CD4-positive, alpha-beta T cell (primary cell): ENCODE measurements at places on chromosomes 12 and 14.

DNA sequence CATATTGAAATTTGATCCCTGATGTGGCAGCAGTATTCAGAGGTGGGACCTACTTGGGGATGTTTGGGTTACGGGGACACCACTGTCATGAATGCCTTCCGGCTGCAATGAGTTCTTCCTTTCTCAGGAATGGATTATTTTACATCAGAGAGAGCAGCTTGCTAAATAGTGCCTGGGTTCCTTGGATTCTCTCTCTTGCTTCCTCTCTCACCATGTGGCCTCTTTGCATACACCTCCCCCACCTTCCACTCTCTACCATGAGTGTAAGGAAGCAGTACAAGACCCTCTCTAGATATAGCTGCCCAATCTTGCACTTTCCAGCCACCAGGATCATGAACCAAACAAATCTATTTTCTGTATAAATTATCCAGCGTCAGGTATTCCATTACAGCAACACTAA, 15.4 kb upstream of the SCAF11 start:
- DNase-seq = no peak

GRCh38 chr14:71399057-71399487, 491.8 kb downstream of the PCNX1 start:
- DNase-seq = no peak

DNA sequence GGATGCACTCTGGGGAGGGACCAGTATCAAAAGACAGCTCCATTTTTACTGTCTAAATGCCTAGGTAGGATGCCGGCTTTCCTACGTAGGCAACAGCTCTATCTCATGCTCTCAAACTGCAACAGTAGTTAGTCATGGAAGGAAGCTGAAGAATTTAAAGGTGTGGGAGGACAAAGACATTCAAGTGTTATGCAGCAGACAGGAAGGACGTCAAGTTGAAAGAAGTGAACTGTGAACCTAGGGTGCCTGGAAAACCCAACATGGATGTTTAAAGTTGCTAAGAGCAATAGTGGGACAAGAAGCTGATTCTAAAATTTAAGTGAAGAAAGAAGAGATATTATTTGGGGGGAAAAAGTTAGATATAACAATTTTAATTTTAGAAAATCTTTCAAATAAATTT, 5.9 kb downstream of the SEC23A start:
- DNase-seq = no peak

DNA sequence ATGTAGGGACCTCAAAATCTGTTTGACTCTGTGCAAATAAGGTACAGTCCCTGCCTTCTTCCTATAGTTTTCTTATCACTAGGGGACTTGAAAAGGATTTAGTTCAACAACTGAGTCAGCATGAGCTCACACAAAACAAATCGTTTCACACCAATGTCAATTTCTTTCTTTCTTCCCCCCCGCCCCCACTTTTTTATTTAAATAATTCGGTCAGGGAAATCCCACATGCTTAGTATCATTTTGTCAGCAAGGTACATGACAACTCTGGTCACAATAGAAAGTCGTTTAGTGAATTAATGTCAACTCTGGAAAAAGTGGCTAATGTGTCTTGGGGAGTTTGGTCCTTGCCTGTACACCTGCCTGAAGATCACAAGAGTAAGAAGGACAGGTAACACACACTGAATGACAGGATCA, 232.2 kb upstream of the PLEKHG7 start:
- DNase-seq = peak; percentile 11

- no peak for DNase-seq
Measured at GRCh38 chr12:45411626-45412025, 195.7 kb downstream of the ANO6 start.

GRCh38 chr12:69929125-69929524, 104.1 kb downstream of the MYRFL start:
- DNase-seq = no peak

- no peak for DNase-seq
Measured at GRCh38 chr12:19572920-19573558, 133.7 kb downstream of the AEBP2 start.

- no peak for DNase-seq
Measured at GRCh38 chr14:75568791-75569190, 9.6 kb upstream of the FLVCR2 start.

- DNase-seq = no peak
Measured at GRCh38 chr14:49637534-49638078, 2.6 kb upstream of the DNAAF2 start.

- no peak for DNase-seq
Measured at GRCh38 chr14:57160333-57160732, 108.4 kb downstream of the EXOC5 start.
